ENCODE measurements at places on chromosomes 13 and 19.
A peak's percentile ranks its signal among the peaks of the same experiment; 100 is the strongest.

GRCh38 chr13:101634142-101634541 is 181.7 kb downstream of the ITGBL1 start:
- no peak for DNase-seq

DNA sequence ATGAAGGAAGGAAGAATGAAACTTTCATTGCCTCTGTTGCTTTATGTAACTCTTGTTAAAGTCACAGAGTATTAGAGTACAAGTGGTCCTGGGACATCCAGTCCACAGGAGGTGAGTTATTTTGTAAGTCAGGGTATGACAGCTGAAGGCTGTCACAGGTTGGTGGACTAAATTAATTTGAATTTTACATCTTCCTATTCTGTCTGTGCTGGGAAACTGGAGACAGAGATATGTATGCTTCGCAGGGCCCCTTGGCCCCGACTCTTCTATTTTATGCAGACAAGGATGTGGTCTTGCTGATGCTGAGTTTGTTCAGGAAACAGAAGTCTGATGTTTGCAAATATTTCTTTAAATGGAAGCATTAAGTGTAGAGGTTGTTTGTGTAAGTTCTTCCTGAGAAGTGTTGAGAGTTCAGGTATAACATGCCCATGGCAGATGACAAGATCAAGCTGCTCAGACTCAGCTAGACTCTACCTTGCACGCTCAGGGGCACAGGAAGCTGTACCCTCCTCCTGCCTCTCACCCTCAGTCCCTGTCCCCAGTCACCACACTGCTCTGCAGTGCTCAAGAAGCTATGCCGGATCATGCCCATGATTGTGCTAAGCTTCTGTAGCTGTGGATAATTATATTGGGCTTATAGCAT is 23.4 kb downstream of the RASL11A start:
- no peak for DNase-seq

GRCh38 chr13:24214528-24214927 is 54.0 kb downstream of the SPATA13 start:
- DNase-seq, result no peak

GRCh38 chr13:100517135-100517534 is 71.5 kb downstream of the GGACT start:
- DNase-seq, result no peak

DNA sequence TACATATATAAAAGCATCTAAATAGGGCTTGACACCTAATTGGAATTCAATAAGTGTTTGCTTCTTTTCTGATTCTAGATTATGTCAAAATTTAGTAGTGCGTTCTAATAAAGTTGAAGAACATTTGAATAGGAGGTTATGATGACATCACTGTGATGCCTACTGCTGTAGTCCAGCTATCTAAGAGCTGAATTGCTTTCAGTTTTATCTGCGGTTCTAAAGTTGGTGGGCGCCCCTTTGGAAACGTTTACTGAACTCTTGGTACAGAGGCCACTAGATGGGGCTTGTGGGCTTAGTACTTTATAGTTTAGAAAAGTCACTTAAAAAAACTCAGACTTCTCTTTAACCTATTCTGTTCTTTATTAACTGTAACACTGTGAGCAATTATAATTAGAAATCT is 776.9 kb downstream of the GPC5 start:
- DNase-seq, result peak; percentile 14

DNA sequence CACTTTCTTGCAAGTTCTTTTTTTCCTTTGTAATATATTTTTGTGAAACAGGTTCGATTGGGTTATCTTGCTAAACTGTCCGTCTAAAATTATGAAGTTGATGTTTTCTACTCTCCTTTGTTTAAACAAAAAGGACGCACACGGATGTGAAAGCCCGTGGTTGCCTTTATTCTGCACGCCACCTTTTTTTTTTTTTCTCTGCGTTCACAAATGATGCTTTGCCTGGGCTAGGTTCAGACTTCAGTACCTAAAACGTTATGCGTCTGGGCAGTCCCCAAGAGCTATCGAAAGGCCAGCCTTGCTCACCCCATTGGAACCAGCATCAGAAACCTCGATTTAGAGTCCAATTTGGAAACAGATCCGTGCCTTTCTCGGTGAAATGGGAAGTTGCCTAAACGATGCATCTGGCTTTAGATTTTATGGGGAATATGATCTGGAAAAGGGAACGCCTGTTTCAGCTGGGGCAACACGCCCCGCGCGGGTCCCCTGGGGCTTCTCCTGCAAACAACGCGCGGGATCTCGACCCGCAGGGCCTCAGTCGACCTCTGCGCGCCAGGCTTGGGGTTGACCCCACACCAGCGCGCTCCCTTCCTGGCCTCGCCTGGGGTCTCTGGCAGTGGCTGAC is 113.9 kb downstream of the KCNRG start:
- DNase-seq, result peak; percentile 33

- no peak for DNase-seq
These were observed 89.2 kb downstream of the KCNRG start for GRCh38 chr13:50104493-50104892.
